Peyer's patch (tissue), 4 donors: ENCODE measurements at places on chromosomes 7 and 10.

GRCh38 chr7:728602-729001, 1.5 kb upstream of the PRKAR1B start:
- DNase-seq, result no peak

GRCh38 chr7:17142831-17143541, 155.5 kb upstream of the AHR start:
- DNase-seq, result no peak

DNA sequence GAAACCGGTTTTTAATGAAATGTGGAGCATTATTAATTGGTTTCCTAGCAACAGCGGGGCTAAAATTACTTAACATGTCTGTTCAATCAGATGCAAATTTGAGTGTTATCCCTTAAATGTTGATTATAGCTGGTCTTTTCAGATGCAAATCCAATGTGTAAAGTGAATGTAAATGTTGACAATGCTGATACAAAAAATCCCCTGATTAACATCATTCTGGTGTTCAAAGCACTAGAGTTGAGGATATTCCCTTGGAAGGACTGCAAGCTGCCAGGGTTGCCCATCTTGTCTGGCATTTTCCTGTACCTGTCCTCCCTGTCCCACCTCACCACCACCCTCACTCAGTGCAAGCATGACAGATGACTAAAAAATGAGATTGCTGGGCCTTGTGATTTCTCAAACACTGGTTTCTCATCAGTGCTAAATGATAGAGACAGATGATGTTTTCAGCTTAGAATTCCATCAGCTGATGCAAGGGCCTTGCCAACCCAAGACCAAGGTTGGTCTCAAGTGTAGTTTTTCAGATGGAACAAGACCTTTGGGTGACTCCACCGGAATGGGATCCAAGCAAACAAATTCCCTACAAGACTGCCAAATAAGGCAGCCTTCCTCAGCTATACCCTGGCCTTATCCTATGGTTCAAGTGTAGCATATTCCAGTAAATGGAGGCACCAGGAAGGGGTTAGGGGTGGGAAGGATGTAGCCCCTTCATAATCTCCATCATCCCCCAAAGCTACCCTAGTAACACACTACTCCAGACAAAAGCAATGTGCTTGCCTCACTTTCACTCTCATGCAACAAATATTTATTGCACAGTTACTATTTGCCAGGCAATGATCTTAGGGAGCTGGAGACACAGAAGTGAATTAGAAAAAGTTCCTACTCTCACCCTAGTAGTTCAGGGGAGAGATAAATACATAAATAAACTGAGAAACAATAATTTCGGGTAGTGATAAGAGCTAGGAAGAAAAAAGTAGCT, 54.9 kb downstream of the JAZF1 start:
- DNase-seq, result no peak

- DNase-seq, result peak; percentile 24
These were observed 882 bp upstream of the GAL3ST4 start for GRCh38 chr7:100169147-100169850.

DNA sequence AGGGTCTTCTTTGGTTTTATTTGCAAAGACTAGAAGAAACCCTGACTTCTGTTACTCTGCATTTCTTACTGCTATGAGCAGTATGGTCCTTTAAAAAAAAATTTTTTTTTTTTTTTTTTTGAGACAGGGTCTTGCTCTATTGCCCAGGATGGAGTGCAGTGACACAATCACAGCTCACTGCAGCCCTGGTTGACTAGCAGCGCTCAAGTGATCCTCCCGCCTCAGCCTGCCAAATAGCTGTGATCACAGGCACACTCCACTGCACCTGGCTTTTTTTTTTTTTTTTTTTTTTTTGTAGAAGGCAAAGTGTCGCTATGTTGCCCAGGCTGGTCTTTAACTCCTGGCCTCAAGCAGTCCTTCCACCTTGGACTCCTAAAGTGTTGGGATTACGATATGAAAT, 17.4 kb downstream of the CNNM2 start:
- no peak for DNase-seq

DNA sequence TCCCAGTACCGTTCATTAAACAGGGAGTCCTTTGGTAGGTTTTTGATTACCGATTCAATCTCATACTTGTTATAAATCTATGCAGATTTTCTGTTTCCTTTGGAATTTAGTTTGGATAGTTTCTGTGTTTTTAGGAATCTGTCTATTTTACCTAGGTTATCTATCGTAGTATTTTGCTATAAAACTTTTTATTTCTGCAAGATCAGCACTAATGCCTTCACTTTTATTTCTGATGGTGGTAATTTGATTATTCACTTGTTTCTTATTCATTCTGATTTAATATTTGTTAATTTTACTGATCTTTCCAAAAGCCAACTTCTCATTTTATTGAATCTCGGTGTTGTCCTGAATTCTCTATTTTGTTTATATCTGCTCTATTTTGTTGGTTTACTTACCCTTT, 577.7 kb upstream of the NRG3 start:
- DNase-seq, result no peak

- no peak for DNase-seq
These were observed 4.8 kb downstream of the ANK3 start for GRCh38 chr10:60384708-60385398.

- DNase-seq, result no peak
These were observed 295.4 kb upstream of the KAT6B start for GRCh38 chr10:74530981-74531380.

GRCh38 chr10:13716081-13717071, 129.6 kb downstream of the PRPF18 start:
- no peak for DNase-seq

- DNase-seq, result no peak
These were observed 127.3 kb downstream of the NOC3L start for GRCh38 chr10:94235461-94235860.

GRCh38 chr7:91554883-91555282, 290.6 kb downstream of the FZD1 start:
- DNase-seq, result no peak

DNA sequence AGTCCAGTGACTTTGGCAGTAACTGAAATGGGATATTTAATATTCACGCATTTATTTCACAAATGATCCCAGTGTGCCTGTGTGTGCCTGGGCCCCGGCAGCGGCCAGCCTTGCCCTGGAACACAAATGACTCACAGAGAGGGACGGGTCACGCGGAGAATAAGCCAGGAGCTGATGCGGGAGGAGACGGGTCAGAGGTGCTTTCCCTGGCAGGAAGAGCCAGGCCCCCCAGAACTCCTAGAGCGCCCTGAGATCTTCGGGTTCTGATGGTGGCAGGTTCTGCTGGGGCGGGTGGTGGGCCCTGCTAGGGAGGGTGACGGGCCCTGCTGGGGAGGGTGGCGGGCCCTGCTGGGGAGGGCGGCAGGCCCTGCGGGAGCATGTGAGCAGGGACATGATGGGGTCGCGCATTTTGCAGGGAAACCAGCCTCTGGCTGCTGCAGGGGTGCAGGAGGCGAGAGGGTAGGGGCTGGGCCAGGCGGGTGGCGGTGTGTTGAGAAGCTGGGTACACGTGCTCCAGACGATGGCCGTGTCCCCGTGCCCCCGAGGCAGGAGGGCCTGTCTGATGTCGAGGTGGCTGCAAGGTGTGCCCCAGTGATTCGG, 84.2 kb upstream of the DIP2C start:
- no peak for DNase-seq

DNA sequence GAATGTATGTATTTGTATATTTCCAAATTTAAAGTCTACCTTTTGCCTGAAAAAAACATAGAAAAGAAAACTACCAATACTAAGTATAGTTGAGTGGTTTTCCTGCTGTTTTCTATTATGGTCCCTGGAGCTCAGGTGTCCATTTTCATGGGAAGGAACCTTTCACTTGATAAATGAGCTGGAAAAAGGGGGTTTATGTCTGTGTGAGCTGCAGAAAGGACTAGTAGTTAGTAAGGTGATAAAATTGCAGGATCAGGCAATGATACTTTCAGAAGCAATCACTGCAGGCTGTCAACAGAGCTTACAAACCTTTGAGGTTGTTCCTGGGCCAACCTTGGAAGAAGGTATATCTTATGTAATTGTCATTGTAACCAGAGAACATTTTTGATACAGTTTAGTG, 48.0 kb downstream of the ST7 start:
- DNase-seq, result no peak

GRCh38 chr7:74199551-74200355, 10.1 kb upstream of the LAT2 start:
- peak; percentile 14 for DNase-seq

DNA sequence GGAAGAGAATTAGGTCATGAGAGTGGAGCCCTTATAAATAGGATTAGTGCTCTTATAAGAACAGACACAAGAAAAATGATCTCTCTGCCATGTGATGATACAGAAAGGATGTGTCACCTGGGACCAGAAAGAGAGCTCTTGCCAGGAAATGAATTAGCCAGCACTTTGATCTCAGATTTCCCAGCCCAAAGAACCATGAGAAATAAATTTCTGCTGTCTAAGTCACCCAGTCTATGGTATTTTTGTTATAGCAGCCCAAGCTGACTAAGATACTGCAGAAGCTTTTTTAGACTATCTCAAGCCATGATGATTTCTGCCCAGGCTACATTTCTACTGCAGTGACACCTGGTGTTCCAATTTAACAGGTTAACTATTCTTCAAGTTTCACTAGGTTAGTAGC, 84.8 kb downstream of the RSU1 start:
- no peak for DNase-seq

GRCh38 chr7:3862774-3863173, 561.7 kb downstream of the SDK1 start:
- no peak for DNase-seq

GRCh38 chr7:77306231-77307067, 106.8 kb upstream of the FGL2 start:
- no peak for DNase-seq

DNA sequence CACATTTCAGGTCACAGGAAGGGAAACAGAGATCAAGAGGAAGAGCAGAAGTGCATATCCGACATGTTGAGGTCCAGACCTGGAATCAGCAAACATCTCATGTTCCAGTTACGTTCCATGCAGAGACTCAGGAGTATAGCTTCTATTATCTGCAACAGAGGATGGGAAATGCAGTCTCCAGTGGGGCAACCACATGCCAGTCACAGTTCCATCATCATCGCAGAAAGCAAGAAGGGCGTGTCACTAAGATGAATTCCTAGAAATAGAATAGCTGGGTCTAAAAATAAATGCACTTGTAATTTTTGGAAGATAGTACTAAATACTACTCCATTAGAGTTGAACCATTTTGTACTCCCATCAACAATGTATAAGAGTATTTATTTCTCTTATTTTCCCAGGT, 133.2 kb upstream of the MDFIC start:
- no peak for DNase-seq

DNA sequence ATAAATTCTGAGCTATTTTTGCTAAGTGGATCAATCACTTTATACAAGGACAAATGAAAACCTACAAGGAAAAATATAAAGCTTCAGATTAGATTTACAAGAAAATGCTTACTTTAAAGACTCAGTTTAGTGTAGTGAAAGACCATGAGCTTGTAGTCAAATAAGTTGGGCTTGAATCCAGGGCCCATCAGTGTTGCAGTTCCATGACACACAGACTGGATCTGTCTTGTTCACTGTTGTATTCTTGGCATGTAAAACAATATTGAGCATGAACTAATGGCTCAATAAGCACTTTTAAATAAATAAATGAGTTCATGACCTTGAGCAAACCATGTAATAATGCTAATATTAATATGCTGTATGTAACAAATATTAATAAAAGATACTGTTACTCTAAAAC, 164.6 kb upstream of the KCND2 start:
- DNase-seq, result no peak

DNA sequence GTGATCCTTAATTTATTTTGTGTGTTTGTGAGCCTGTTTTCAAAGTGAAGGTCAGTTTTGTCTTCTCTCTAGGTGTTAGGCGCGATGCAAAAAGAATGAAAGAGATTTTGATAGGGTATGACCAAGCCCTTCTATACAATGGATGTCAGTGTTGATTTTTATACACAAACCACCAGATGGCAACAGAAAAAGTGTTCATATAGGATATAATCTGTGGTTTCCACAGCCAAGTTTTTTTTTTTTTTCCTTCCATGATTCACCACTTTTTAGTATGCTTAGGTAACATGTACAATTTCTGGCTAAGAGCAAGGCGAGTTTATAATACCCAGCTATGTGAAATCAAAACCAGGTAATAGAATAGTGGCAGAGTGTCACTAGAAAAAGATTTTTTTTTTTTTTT, 8.1 kb downstream of the SDK1 start:
- DNase-seq, result no peak

- DNase-seq, result no peak
These were observed 328.6 kb downstream of the SUGCT start for GRCh38 chr7:40463446-40463845.

GRCh38 chr10:76017026-76017732, 585.8 kb downstream of the LRMDA start:
- no peak for DNase-seq

- no peak for DNase-seq
These were observed 147.1 kb downstream of the SLC25A13 start for GRCh38 chr7:96174812-96175211.

- DNase-seq, result no peak
These were observed 69.9 kb downstream of the SNX13 start for GRCh38 chr7:17870406-17870805.

- no peak for DNase-seq
These were observed 1.8 kb upstream of the DLX6 start for GRCh38 chr7:97003262-97004246.

DNA sequence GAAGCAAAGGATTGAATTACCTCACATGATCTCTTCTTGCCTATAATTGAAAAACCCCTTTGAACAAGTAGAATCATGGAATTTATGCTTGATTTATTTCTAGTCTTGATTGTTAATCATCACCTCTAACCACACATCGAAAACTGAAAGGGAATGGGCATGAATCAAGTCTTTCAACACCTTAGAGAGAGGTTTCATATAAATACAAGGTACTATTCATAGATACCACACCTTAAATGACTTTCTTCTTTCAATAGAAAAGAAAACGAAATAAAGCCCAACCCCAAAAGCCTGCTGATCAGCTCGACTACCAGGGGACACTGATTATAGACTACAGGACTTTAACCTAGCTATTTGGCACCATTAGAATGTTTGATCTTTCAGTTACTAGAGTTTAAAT, 128.6 kb upstream of the PTPRZ1 start:
- DNase-seq, result no peak

GRCh38 chr10:127832501-127832900, 60.2 kb downstream of the CLRN3 start:
- DNase-seq, result no peak

DNA sequence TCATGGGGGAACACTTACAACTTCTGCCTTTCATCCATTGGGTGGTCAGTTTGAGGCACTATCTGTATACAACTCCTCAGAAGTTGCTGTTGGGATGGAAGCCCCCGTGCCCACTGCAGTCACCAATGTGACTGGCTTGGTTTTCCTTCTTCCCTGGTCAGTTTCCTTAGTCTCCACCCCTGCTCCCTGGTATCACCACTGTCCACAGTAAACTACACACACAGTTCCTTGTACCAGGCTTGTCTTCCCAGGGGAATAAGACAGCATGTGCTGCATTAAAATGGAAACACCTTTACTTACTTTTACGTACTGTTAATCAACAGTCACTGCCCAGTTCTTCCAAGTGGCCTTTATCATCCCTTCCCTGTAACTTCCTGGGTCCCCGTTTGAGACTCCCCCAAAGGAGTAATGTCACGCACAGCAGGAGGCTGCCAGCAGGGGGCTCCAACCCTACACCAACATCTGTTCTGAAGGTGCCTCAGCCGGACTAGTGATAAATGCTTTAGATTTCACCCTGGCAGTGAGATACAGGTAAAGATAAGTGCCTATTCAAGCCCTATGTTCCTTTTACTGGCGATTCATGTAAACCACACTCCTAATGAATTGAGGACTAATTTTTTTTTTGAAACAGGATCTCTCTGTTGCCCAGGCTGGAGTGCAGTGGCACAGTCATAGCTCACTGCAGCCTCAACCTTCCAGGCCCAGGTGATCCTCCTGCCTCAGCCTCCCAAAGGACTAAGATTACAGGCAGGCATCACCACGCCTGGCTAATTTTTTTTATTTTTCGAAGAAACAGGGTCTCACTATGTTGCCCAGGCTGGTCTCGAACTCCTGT, 45.3 kb upstream of the PIK3AP1 start:
- peak; percentile 85 for DNase-seq
